Activated T-cell treated with anti-CD3 and anti-CD28 coated beads, Interleukin-2, amount 50 U/mL, for 48 hours (primary cell): ENCODE measurements at places on chromosomes 1 and 21.
A peak's percentile ranks its signal among the peaks of the same experiment; 100 is the strongest.

DNA sequence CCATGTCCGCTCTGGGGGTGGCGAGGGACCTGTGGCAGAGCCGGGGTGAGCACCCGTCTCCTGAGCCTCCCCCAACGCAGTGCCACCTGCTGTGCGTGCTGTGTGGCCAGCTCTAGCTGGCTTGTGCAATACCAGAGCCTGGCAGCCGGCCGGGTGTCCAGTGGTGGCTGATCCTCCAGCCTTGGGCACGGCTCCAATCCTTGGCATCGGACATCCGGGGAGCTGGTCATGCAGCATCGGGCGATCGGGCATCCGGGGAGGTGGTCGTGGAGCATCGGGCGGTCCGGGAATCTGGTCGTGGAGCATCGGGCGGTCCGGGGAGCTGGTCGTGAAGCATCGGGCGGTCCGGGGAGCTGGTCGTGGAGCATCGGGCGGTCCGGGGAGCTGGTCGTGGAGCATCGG is 8.1 kb downstream of the SLX9 start:
- no peak for DNase-seq

GRCh38 chr1:170807432-170807831 is 127.9 kb upstream of the MROH9 start:
- DNase-seq: no peak

DNA sequence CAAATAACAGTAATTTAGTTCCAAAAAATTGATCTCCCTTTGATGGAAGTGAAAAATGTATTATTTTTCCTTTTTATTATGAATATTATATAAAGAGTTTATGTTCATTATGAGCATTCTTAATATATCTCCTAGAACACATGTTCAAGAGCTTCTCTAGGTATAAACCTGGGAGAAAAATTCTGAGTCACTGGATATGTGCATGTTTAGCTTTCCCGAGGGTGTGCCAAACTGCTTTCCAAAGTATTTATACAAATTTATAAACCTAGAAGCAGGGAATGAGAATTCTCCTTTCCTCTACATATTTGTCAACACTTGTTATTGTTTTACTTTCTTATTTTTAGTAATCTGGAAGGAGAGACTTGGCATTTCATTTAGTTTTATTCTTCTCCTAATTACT is 25.0 kb downstream of the XCL2 start:
- DNase-seq: no peak

- no peak for DNase-seq
Measured at GRCh38 chr1:93771843-93772242, 90.2 kb upstream of the BCAR3 start.

DNA sequence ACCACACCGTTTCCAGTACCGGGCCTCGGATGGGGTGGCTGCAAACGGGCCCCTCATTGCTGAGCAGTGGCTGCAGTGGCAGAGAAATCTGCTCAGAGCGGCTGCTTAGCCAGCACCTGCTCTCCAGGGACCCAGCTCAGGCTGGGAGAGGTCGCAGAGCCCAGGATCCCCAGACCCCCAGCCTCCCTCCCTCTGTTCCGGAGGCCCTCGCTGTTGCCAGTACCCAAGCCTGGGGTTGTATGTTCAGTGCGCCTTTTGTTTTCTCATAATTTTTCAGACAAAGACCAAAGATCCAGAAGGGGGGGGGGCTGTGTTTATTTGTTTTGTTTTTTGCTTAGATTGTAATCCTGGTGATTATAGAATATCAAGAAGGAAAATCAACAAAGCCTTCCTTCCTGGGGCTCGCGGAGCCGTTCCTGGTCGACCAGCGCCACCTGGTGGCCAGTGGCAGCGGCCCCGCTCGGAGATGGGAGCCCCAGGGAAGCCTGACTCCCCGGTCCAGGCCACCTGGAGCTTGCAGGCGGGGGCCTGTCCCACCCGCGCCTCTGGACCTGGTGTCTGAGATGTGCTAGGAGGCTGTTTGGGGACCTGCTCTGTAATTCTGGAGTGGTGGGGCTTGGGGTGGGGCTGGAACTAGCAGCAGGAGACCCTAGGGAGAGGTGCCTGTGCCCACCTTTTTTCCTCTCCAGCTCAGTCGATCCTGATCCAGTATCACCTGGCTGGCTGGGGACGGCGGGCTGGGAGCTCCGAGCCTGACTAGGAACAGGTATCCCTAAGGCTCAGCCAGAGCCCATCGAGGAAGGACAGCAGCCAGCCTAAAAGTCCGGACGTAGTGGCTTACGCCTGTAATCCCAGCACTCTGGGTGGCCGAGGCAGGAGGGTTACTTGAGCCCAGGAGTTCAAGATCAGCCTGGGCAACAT is 123.9 kb upstream of the VAMP3 start:
- peak; percentile 83 for DNase-seq

DNA sequence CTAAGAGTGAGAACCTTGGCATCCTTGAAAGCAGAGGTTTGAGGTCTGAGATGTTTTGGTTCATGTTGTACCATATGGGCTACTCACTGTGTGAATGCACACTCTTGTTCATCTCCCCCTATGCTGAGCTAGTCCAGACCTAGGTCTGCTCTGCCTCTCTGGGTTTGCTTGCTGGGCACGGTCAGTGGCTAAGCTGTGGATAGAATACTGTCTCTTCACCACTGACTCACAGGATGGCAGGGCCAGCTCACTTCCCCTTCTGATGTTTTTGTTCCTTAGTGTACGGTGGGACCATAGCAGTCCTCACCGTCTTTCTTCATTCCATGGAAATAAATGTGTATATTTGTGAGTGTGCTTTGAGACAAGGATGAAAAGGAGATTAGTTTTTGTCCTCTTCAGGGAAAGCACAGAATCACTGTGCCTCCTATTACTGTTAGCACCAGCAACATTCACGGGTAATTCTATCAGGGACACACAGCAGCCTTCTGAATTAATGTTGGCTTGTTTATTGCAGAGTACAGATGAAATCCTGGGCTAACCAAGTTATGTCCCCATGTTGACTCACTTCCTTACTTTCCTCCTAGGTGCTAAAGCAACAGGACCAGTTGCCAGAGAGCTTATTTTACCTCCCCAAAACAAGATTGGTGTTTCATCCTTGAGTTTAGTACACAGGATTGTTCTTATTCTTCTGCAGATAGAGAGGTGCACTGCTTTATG is 56.9 kb upstream of the IVNS1ABP start:
- DNase-seq: peak; percentile 22

DNA sequence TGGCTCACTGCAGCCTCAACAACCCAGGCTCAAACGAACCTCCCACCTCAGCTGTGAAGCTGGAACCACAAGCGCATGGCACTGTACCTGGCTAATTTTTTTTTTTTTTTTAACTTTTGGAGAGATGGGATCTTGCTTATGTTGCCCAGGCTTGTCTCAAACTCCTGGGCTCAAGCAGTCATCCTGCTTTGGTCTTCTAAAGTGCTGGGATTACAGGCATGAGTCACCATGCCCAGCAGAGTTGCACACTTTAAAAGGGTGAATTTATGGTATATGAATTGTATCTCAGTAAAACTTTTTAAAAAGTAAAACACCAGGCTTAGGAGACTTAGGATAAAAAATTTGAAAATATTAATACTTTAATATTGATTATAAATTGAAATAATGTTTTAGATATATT is 99.1 kb downstream of the CLEC20A start:
- no peak for DNase-seq

- DNase-seq: no peak
Measured at GRCh38 chr1:168783458-168784210, 54.6 kb upstream of the DPT start.

- DNase-seq: no peak
Measured at GRCh38 chr1:205204552-205204951, 7.0 kb downstream of the DSTYK start.

GRCh38 chr1:152759453-152760173 is 1.8 kb downstream of the KPRP start:
- DNase-seq: no peak

GRCh38 chr1:162639718-162640117 is 7.5 kb downstream of the DDR2 start:
- no peak for DNase-seq

DNA sequence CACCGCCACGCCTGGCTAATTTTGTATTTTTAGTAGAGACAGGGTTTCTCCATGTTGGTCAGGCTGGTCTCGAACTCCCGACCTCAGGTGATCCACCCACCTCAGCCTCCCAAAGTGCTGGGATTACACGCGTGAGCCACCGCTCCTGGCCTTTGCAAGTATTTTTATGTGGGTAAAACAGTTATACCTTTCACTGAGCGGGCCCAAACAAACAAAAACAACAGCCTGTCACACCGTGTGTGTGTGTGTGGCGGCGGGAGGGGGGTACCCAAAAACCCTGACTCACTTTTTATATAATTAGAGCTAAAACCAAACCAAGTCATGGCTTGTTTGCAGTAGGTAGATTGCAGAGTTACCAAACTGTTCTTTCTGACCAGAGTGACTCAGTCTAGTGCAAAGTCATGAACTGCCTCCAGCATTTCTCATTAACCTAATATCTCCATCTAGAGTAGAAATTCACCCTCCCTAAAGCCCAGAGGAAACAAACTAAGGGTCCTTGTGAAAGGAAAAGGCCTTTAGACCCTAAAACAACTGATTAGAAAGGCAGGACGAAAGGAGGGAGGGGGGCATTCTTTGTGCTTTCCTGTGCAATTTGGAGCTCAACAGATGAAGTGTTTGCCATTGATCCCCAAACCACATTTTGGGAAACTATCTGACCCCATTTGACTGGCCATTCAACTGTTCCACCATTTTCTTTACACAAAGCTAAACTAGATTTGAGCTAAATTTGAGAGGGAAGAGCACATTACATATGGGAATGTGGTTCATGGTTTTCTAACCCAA is 181.0 kb downstream of the DHRS3 start:
- peak; percentile 64 for DNase-seq

DNA sequence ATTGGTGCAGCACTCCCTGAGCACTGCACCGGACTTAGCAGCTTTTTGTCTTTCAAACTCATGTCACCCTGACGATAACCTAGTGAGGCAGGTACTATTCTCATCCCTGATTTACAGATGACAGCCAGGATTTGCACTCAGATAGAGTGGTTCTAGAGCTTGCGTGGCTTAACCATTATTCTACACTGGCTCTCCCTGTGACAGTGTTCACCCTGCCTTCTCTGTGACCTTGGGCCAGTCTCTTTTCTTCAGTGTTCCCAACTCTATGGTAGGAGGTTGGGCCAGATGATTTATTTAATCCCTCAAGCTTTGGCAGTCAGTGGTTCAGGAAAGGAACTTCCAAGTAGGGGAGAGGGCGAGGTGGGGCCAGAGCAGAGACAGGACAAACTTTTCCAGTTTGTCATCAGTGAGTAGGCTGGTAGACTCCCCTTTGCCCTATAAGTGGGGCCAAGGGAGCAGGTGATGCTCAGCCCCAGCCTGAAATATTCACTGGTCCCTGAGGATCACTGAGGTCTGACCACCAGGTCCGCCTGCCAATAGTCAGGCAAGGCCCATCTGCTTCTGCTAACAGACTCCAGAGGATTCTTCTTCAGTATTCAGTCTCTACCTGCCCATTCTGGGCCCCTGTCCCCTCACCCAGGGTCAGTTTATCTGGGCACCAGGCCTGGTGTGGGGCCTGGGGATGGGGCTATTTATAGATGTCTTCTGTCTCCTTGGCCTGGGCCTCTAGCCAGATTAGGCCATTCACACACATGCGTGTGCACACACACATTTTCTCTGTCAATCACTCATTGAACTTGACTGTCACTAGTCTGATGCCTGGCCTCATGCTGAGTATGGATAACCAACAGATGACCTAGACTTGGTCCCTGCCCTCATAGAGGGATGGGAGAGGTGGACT is 8.8 kb upstream of the FABP3 start:
- no peak for DNase-seq

GRCh38 chr1:94239796-94240195 is 2.4 kb upstream of the ARHGAP29 start:
- no peak for DNase-seq

GRCh38 chr1:204213668-204214662 is at the start of gene GOLT1A:
Gene GOLT1A, minus strand, starts transcription at chr1:204213988. Its CDS starts 82 bp downstream, at chr1:204213906.
- DNase-seq: peak; percentile 60

DNA sequence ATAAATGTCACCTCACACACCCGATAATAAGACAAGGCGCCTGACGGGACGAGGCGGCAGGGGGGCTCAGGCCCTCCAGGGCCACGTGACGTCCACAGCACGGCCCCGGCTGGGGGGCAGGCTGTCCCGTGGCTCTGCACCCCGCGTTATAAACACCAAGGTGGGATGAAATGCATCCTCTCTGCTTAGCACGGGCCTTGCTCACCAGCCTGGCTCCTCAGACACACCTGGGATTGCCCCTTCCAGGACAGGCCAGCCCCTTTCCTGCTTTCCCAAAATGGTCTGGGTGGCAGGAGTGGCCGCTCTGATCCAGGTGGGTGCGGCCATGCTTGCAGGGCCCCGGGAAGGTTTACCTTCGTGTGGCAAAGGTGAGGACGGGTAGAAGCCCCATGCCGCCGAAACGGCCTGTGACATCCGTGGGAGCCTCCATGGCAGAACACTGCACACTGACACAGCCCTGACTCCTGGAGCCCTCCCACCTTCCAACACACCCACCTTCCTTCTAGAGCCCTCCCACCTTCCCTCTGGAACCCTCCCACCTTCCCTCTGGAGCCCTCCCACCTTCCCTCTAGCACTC is 35.9 kb downstream of the SLC19A1 start:
- DNase-seq: no peak

- no peak for DNase-seq
Measured at GRCh38 chr1:165874643-165875042, 47.2 kb downstream of the UCK2 start.

DNA sequence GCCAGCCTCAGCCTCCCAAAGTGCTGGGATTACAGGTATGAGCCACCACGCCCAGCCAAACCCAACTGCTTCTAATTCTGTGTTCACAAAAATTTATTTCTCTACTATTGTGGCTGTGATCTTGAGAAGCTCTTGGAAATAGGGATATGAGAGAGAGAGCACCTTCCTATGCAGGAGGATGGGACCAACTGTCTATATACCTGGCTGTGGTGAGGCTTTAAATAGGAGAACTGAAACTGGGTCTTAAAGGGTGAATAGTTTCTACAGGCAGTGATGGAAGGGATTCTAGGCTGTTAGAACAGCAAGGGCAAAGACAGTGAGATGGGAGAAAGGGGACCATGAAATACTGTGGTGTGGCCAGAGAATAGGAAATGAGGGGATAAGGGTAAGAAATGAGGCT is 8.3 kb upstream of the PTCH2 start:
- no peak for DNase-seq

DNA sequence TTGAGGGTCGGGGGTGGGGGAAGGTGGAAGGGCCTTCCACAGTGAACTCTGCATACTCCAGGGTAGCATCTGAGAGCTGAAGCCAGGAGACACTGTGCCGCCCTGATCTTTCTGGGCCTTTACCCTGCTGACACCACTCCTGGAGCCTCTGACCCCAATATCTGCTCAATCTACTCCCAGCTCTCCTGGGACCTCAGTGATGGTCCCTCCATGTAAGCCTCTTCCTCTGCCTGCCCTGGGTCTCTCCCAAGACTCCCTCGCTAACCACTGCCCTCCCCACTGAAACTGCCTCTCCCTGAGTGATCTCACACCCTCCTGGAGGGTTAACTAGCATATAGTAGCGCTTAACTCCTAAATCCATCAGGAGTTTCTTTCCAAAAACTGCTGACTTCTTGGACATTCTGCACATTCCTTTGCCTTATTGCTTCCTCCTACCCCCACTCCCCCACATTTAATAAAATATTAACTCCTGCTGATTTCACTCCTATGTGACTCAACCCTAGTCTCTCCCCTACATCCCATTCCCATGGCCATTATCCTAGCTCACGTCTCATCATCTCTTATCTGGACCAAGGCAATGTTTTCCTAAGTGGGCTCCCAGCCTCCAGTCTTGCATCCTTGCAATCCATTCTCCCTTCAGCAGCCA is 145.6 kb downstream of the HMGB4 start:
- DNase-seq: no peak
